ENCODE measurements at places on chromosomes 5 and 9.
A peak's percentile ranks its signal among the peaks of the same experiment; 100 is the strongest.

DNA sequence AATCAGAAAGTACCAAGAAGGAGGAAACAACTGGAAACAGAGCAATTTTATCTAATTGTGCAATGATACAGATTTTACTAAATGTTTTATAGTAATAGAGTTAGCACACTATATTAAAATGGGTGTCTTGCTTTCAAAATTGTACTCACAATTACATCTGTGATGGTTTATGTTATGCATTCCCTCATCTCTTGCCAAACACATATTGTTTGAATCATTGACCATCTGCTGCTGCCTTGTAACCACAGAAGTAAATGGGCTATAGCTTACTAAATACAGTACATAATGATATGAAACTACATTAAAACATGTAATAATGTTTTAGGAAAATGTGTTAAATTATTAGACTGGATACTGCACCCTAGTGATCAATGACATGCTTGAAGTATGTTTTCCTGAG, 158.1 kb downstream of the SLC25A46 start:
- DNase-seq: no peak

DNA sequence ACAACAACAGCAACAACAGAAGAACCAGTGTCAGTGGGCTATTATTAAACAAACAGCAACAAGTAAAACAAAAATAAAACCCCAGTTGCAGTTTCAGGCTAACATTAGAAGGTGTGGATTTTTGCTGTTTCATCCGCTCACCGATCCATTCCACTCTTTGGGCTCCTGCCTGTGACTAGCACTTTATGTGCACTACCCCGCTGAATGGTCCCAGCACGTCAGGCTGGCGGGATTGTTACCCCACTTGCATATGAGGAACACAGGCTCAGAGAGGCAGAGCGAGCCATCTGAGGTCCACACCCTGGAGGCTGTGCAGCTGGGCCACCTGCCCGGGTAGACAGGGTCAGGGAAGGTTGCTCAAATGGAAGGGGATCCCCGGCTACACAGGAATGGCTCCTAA, 26.0 kb downstream of the NSG2 start:
- no peak for DNase-seq

GRCh38 chr5:135546101-135546500, 10.3 kb upstream of the NEUROG1 start:
- DNase-seq: no peak

GRCh38 chr9:89604729-89605464, at the start of gene GADD45G:
TSS of gene GADD45G (plus strand) at chr9:89605012. CDS start at chr9:89605122, 110 bp downstream.
- DNase-seq: peak; percentile 94

DNA sequence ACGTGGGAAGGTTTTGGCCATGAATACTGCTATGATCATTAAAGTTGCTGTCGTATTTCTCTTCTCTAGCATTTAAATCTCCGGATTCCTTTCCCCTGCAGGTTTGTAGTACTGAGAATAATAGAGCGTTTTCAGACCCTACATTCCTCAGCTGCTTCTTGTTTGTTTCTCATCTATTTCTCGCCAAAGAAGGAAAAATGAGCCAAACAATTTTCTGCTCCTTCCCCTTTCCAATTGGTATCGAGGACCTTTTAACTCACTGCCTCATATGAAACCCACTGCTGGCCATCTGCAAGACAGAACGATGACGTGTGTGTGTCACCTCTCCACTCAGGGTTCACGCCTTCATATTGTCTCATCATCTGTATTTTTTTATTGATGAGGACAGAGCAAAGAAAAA, 689.4 kb upstream of the WWC1 start:
- DNase-seq: no peak

GRCh38 chr5:15595929-15596328, 95.9 kb downstream of the FBXL7 start:
- no peak for DNase-seq

- DNase-seq: peak; percentile 55
Measured at GRCh38 chr5:14809369-14810155, 62.0 kb downstream of the ANKH start.

- no peak for DNase-seq
Measured at GRCh38 chr5:133821311-133821741, 147.1 kb downstream of the C5orf15 start.

GRCh38 chr9:71607461-71607881, 160.8 kb downstream of the CEMIP2 start:
- no peak for DNase-seq

DNA sequence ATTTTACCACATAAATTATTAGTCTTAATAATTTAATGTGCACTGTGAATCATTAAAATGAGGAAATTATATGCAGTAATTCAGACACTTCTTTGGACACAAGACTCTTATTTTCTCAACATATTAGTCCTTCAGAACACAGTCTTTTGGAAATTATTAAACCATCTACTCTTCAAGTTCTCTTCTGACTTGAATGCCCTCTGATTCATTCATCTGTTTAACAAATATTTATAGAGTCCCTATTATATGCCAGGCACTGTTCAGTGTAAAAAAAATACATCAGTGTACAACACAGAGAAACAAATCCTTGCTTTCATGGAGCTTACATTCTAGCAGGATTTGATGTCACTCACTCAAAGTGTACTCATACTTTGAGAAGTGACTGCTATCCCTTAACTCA, 163.4 kb upstream of the IL12B start:
- no peak for DNase-seq

DNA sequence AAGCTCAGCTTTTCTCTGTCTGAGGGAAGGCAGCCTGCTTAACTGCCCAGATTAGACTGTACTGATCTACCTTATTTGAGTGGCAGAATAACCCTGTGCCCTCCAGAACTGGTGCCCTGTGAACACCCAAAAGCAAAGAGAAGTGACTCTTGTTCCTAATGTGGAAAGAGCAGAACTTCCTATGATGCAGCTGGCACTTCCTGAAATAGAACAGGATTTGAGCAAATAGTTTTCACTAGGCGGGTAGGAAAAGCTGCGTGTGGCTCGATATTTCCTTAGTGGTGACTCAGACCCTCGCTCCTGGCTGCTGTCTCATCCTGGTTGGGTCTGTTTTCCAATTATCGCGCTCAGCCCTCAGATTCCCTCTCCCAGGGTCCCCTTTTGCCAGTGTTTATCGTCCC, 89.9 kb downstream of the SH3TC2 start:
- DNase-seq: no peak

- no peak for DNase-seq
Measured at GRCh38 chr5:90551376-90551775, 7.2 kb upstream of the ADGRV1 start.

DNA sequence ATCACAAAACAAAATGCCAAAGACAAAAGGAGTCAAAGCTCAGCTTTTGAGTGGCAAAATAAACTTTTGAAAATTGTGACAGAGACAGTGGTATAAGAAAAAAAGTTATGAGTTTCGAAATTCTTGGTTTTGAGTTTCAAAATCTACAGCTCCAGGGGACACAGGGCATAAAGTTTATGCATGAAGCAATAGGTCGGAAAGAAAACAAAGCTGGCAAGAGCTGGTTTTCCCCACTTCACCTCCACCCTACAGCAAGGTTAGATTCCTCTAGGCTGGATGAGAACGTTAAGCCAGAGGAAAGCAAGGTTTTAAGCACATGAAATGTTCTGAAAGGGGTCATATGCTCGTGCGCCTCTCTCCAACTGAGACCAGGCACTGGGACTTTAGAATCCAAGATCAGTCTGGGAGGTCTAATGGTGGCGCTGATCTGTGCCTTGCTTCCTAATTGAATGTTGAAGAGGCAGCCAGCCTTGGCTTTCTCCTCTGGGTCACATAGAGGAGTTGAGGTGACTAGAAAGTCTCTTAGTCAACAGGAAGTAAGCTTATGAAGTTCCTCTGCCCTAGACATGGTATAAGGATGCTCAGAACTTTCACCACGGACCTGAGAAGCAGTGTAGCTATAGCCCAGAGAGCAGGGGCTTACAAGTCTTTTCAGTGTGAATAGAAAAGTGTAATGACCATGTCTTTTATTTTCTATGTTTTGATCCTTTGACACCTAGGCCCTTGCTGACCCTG, 167.7 kb upstream of the DMAC1 start:
- DNase-seq: no peak

DNA sequence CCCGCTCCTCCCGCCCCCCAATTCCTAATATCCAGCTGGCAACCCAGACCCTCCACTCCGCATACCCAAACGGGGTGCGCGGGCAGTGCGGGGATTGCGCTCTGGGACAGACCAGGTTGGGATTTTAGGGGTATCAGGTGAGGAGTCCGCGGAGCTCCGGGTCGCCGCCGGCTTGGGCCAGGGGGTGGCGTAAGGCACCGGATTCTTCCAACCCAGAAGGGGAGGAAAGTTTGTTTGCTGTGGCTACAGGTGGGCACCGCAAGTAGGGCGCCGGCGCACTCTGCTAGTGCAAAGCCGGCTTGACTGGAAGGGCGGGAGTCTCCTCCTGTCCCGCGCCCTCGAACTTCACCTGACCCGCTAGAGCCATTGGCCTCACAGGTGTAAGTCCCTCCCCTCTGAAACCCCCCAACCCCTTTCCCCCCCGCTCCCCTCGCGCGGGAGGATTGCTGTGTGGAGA, 709 bp downstream of the IQGAP2 start:
- DNase-seq: peak; percentile 85

DNA sequence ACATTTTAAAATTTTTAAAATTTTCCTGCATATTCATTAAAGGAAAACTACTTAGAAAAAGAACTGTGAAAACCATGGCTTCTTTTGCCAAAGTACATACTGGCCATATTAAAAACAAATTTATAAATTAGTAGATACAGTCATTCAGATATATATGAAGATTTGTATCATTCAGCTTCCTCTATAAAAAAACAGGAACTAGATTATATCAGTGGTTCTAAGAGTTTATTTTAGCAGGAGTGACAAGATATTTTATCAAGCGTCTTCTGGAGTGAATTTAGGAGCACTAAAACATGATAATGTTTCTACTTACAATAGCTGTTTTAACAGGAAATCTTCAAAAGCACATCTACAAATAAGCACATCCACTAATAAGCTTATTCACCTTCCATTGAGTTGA, 171.4 kb downstream of the RAPGEF6 start:
- no peak for DNase-seq

DNA sequence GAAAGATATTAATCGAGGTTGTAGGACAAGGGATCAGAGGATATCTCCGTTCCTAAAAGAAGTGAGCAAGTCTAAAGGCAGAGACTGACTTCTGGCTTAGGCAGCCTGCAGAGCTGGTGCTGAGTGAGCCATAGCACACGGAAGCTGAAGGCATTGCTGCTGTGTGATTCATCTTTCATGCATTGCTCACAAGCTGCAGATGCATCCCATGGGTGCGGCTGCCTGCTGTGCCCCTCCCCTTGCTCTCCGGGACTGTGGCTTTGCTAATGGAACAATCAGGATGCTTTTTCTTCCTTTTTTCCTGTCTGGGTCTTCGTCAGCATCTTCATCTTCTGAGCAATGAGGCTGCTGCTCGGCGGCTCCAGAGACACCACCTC, 341.4 kb downstream of the DIRAS2 start:
- DNase-seq: peak; percentile 54

GRCh38 chr5:108561416-108562204, 179.7 kb upstream of the FBXL17 start:
- DNase-seq: no peak

DNA sequence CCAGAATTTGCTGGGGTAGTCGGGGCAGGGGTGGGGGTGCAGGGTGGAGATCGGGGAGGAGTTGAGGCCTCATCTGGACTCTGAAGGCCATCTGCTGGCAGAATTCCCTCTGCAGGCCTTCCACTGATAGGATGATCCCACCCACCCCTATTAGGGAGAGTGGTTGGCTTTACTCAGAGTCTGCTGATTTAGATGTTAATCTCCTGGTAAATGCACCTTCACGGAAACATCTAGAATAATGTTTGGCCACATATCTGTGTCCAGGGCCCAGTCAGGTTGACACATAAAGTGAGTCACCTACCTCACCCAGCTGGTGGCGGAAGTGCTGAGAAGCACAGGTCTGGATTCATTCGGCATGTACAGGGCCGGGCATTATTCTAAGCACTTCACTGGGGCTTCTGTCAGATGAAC, 50.0 kb downstream of the DAPK1 start:
- no peak for DNase-seq

GRCh38 chr5:16963821-16964220, 27.7 kb upstream of the MYO10 start:
- DNase-seq: no peak

- DNase-seq: no peak
Measured at GRCh38 chr5:101976933-101977332, 319.2 kb downstream of the SLCO4C1 start.

- no peak for DNase-seq
Measured at GRCh38 chr5:68395302-68395701, 179.7 kb downstream of the PIK3R1 start.

GRCh38 chr5:6705088-6705487, 8.1 kb upstream of the TENT4A start:
- DNase-seq: no peak

- peak; percentile 62 for DNase-seq
Measured at GRCh38 chr9:88033359-88033702, 59.0 kb upstream of the CDK20 start.

GRCh38 chr9:128621730-128622455, 34.8 kb downstream of the DYNC2I2 start:
- no peak for DNase-seq

DNA sequence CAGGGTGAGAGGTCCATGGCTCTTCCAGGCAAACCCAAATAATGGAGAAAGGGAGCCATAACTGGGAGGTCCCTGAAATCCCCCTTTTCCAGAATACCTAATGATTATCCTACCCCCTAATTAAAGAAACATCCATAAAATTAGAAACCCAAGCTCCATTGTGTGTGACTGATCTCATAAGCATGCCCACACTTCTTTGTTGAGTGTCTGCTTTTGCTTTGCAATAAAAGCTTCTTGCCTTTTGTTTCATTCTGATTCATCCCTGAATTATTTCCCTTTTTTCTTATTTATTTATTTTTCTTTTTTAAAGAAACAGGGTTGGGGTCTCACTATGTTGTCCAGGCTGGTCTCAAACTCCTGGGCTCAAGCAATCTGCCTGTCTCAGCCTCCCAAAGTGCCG, 33.1 kb downstream of the BTF3 start:
- DNase-seq: no peak

GRCh38 chr5:163506095-163506457, 657 bp downstream of the MAT2B start:
- DNase-seq: peak; percentile 34

DNA sequence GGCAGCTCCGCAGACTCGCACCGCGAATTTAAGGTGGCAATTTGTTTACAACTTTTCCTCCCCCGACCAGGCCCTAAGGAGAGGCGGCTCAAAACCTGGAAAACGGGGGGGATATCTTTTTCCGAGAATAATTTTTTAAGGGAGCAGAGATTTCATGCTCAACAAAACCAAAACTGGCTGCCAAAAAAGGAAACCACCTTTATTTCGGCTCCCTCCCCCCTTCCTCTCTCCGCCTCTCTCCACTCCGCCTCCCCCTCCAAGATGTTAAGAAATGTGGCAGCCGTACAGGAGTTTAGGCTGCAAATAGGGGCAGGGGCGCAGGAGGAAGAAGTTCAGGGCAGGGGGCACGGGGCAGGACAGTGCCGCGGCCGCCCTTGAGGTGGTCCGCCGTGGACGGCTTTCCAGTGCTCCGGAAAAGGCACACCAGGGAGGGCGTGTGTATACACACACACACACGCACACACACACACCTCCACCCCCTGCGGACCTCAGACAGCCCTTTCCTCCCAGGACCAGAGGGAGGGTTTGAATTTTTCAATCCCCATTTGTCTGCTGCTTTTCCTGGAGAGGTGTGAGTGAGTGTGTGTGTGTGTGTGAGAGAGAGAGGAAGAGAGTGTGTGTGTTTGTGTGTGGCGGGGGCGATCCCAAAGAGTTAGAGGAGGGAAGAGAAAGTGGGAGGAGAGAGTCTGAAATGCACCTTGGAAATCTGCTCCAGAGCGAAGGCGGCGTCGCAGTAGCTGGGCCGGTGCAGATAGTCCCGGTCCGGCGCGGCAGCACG, 9.1 kb downstream of the PTCH1 start:
- peak; percentile 77 for DNase-seq

- DNase-seq: no peak
Measured at GRCh38 chr5:170860818-170861666, 776 bp upstream of the RANBP17 start.

All from mucosa of descending colon (tissue), 3 donors.